ENCODE measurements at places on chromosomes 1 and 21.

GRCh38 chr1:243731974-243732625 lies 117.9 kb downstream of the AKT3 start:
- DNase-seq, result peak; percentile 72

- no peak for DNase-seq
Measured at GRCh38 chr1:205226868-205227583, 720 bp upstream of the TMCC2 start.

- DNase-seq, result no peak
Measured at GRCh38 chr21:25649146-25649545, 10.1 kb downstream of the JAM2 start.

DNA sequence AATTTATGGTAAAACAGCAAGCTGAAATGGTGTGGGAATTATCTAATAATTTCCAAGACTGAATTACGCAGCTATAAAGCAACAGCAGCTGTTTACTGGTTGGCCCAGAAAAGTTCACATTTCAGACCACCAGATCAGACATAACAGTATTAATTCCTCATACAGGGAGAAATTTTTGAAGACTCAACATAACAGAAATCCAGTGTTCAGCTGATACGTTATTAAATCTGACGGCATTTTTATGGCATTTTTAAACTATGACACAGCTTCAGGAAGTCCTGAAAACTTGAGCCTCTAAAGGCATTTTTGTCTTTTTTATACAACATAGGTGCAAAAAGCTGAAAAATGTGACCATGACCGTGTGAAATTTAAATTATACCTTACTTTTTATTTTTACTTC lies 91.2 kb downstream of the APP start:
- DNase-seq, result no peak

- DNase-seq, result no peak
Measured at GRCh38 chr1:8653878-8654277, 163.6 kb downstream of the RERE start.

GRCh38 chr1:159946242-159947187 lies 1.1 kb upstream of the IGSF9 start:
- no peak for DNase-seq

- DNase-seq, result no peak
Measured at GRCh38 chr21:31172328-31172727, 134.1 kb upstream of the KRTAP19-8 start.

DNA sequence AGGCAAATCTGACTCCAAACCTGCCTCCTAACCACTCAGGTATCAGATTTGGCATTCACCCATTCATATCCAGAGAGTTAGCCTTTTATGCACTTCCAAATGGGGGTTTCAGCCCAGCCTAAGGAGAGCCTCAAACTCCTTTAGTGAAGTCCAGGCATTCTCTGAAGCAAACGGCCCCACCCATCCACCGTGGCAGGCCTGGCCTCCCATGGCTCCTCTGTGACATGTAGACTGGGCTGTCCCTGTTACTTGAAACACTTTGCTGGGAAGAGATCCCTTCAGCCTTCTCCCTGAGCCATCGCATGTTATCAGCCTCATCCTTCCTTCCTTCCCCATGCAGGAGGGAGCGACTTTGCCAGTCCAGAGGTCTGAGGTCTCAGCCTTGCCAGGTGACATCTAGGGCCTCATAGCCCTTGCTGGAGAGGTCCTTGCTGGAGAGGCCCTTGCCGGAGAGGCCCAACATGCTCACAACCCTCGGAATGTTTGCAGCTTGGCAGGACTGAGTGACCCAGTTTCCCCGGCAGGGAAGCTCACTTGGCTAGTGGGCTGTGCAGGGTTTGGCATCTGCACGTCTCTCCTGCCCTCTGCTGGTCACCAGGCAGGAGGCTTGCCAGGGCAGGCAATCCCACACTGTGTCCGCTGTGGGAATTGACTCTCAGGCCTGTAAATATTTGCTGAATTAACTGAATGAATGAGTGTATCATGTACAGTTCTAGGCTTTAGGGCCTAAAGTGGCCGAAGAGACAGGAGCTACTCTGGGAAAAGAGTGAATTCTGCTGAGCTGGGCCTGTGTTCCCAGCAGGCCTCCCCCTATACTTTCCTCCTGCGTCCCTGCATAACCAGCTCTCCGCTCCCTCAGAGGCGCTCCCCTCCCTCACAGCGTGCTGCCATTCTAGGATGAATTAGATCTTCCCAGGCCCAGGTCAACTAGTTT lies 26.7 kb upstream of the RBM15 start:
- peak; percentile 35 for DNase-seq

GRCh38 chr1:31672986-31673385 lies 28.3 kb upstream of the PEF1 start:
- DNase-seq, result no peak

Data from HL-60 (cell line).